Activated CD4-positive, alpha-beta T cell treated with anti-CD3 and anti-CD28 coated beads, Interleukin-2, amount 50 U/mL, for 24 hours (primary cell): ENCODE measurements at places on chromosomes 6 and 20.

GRCh38 chr6:71330501-71330900 lies 41.9 kb downstream of the OGFRL1 start:
- DNase-seq, result no peak

DNA sequence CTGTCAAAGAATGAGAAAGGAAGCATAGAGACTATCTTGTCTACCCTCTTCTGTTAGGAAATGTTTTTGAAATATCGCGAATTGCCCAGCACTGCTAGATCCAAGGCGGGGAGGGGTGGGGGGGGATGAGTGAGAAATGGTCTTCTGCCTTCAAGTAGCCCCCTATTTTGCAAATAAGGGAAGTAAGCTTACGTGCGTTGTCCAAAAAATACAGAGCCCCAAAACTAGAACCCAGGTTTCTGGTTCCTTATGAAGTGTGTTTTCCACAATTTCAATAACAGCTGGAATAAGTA lies 923 bp upstream of the ILRUN start:
- no peak for DNase-seq

DNA sequence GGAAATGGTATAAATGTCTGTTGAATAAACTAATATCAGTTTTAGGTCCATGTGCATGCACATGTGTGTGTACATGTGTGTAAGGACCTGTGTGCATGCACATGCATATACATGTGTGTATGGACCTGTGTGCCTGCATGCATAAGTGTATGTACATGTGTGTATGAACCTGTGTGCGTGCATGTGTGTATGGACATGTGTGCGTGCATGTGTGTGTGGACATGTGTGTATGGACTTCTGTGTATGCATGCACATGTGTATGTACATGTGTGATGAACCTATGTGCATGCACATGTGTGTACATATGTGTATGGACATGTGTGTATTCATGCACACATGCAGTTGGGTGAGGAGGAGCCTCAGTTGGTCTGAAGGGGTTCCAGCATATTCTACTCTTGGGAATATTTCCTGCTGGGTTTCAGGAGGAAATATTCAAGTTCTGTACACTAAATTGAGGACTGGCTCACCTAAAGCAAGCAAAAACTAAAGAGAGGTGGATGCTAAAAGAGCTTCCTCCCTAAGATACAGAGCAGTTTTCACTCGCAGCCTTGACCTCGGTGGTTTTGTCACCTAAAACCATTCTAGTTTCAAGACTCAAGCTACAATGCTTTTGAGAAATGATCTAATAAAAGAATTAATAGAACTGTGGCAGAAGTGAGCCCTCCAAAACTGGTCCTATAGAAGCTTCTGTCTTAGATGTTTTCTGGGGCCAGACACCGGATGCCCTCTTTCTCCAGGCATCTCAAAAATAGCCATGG lies 742.8 kb downstream of the MAFB start:
- no peak for DNase-seq

- no peak for DNase-seq
Observed at GRCh38 chr6:95593025-95593424, 15.7 kb downstream of the MANEA start.

GRCh38 chr6:105633814-105634213 lies 230.9 kb upstream of the PREP start:
- no peak for DNase-seq

GRCh38 chr6:11689847-11690246 lies 88.8 kb downstream of the ADTRP start:
- no peak for DNase-seq

GRCh38 chr6:110392727-110393126 lies 22.6 kb downstream of the DDO start:
- no peak for DNase-seq

GRCh38 chr6:67000121-67000520 lies 1293.1 kb upstream of the EYS start:
- no peak for DNase-seq

DNA sequence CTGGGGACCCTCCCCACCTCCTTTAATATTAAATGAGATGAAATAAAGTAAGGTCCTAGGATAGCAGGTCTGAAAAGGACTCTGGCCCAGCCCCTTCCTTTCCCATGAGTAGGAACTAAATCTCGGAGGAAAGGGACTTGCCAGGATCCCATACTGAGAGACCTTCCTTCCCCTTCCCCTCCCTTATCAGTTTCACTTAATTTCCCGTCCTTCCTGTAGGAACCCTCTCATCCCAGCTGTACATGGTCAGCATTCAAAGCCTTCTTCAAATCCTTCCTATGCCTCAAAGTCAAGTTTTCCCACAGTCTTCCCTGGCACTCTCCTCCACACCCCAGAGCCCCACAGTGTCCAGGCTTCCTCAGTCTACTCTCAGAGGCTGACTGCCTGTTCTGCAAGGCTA lies 71.3 kb upstream of the MYL9 start:
- no peak for DNase-seq

DNA sequence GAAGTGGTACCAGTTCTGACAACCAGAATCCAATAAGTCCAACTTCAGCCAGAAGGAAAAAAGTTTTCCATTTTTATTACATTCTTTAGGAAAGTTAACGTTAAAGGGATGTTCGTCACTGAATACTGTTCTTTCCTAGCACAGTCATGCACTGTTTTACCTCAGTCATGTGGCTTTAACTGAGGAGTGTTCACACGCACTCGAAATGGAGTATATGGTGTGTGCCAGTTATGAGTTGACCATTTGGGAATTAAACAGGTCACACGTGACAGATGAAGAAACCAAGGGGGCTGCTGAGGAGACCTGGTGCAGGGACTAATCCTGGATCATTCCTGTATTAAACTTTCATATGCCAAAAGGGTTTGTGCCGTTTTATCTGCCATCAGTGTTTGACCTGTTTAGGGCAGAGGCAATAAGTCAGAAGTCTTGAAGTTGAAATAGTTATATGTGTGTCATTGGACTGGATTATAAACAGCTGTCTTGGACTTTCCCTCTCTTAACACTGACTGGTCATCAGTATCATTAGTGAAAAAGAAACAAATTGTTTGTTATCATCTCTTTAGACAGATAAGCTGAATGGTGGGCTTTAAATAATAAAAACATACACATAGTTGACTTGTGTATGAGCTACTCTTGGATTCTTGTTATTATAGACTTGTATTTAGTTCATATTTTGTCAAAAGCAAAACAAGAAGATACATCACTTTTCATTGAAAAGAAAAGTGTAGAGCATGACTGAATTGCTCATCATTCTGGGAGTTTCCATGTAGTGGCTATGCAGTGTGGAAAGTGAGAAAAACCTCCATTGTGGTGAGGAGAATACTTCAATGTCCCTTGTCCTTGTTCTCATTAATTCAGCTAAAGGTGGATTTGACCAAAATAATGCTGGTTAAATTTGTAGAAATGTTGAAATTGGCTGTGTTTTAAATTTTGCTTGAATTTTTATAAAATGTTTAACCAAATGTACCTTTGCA lies 123.5 kb upstream of the SAMD5 start:
- DNase-seq, result no peak

DNA sequence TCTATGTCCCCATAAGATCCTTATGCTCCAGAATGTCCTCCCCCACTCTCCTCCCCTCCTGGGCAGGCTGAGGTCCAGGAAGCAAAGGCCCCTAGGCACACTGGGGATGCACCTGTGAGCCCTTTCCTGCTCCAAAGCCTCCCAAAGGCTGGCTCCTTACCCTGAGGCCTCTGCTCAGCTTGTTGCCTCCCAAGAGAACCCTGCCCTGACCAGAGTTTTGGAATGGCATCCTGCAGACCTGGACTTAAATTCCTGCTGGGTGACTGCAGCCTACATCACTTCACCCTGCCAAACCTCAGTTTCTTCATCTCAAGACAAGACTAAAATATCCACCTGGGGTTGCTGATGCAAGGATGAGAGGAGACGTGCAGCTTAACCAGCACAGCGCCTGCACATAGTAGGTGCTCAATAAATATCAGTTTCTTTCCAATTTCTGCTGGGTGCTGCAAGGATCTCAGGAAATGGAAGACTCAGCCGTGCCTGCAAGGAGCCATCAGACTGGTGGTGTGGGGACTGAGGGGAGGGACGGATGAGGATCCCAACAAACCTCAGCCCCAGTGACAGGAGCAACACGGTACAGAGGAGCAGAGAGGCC lies 2.1 kb upstream of the LBP start:
- no peak for DNase-seq

DNA sequence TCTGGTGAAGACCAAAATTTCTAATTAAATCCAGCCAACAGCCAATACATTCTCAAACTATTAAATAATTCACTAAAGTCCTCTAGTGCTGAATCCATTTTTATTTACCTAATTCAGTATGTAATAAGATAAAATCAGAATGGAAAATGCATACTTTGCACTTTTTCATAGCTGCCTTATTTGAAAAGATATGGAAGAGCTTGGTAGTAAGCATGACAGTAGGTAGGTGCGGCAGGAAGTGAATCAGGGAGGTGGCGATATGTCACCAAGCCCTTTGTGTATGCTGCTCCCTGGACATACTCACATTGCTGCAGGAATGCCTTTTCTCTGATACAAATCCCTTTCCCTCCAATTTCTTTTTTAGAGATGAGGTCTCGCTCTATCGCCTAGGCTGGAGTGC lies 10.2 kb upstream of the TGM3 start:
- DNase-seq, result no peak

DNA sequence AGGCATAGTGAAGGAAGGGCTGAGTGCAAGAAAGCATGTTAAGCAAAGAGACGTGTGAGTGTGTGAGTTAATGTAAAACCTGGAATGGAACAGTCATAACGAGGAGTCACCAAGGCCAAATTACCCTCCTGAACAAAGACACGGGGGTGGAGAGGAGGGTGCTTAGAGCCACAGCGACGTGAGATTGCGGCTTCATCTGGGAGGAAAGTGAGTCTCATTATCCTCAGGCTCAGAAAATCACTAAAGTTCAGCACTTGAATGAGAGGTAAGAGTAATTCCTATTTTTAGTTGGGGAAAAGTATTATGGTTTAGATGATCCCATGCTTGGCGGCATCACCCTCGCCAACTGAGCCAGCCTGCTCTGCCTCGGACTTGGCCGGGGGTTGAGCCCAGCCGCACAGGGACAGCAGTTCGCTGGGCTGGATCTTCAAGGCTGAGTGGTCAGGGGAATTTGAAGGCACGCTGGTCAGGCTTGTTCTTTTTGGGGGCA lies 136.6 kb downstream of the DTNBP1 start:
- DNase-seq, result no peak

DNA sequence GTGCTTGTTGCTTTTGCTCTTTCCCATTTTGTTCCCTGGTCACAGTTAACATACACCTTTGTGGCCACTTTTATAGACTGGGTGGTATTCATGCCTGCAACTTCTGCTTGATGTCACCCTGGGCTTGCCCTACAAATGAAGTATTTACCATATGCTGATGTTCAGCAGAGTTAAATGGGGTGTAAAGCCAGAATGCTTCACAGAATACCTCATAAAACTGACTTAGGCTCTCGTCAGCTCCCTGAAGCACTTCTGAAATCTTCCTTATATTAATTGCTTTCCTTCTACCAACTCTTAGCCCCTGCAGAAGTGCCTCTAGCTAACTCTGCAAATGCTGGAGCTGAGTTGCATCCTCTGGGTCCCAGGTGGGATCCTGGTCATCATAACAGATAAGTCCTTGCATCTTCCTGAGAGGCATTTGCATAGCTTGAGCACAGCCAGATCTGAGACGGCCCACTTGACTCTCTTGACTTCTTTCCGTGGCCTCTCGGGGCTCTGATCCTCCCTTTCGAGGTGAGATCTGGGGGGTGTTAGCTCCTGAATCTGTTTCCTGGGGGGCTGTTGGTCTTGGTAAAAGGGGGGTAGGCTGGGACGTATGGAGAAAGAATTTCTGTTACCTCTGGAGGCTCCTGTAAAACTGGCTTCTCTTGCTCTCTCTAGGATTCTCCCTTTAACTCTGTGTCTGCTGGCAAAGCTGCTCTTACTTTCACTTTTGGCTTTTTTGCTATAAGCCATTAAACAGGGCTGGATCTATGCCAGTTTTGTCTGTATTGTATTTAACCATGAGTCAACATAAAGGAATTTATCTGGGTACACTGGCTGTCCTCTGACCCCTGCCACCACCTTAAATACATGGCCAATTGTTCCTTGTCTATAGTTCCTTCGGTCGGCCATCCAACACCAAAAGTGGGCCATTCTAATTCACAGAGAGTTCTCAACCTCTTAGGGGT lies 223.0 kb upstream of the SYNCRIP start:
- no peak for DNase-seq

- no peak for DNase-seq
Observed at GRCh38 chr6:45006893-45007292, 321.2 kb upstream of the RUNX2 start.

GRCh38 chr6:101961357-101961756 lies 567.8 kb downstream of the GRIK2 start:
- no peak for DNase-seq

DNA sequence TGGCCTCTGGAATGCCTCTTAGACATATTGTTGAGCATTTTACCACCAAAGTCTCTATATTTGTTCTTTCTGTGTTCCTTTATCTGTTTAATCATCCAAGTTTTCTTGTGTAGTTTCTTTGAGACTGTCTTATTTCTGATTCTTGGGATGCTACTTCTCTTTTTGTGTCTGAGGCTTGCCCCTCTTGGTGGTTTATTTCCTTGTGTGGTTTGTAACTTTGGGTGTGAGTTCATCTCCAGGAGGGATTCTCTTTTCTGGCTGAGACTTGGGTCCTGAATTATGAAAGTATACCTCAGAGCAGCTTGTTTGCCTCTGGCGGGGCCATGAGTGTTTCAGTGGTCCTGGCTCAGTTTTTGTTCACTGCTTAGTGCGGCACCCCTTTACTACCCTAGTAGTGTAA lies 33.9 kb downstream of the PPARD start:
- no peak for DNase-seq

GRCh38 chr6:5509106-5509505 lies 247.8 kb downstream of the FARS2 start:
- no peak for DNase-seq

DNA sequence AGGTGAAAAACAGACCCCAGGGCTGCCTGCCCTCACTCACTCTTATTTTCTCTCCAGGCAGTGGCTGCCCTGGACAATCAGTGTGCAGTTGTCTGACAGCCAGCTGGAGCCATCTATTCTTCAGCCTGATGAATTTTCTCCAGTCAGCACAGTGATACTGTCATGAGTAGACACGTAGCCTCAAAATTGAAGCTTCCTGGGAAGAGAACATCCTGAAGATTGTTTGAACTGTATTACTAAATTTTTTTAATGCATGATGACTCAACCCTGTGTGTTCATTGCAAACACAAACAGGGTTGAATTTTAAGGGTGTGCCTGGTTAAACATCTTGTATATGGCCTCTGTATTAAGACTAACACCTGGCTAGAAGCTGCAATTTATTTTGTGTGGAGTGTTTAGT lies 49.8 kb upstream of the STXBP5 start:
- no peak for DNase-seq

GRCh38 chr6:138575257-138575656 lies 76.0 kb upstream of the NHSL1 start:
- no peak for DNase-seq

DNA sequence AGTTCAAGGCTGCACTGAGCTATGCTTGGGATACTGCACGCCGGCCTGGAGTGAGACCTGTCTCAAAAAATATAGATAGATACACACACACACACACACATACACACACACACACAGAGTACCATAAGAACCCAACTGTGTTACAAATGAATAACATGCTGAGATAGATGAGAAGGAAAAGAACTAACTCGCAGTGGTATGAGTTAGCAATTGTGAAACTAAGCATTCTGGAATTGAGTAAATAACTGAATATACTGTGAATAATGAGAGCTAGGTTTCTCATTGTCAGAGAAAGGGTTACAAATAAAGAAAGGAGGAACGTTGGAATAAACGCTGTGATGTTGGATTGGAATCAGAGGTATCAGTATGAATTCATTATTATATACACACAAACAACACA lies 14.6 kb upstream of the FAXC start:
- DNase-seq, result no peak
